ENCODE measurements at places on chromosomes 7 and 10.
A peak's percentile ranks its signal among the peaks of the same experiment; 100 is the strongest.

- no peak for DNase-seq
These were observed 30.0 kb upstream of the MYH16 start for GRCh38 chr7:99242682-99243081.

- peak; percentile 82 for DNase-seq
These were observed 41.9 kb upstream of the SYPL1 start for GRCh38 chr7:106153891-106154449.

DNA sequence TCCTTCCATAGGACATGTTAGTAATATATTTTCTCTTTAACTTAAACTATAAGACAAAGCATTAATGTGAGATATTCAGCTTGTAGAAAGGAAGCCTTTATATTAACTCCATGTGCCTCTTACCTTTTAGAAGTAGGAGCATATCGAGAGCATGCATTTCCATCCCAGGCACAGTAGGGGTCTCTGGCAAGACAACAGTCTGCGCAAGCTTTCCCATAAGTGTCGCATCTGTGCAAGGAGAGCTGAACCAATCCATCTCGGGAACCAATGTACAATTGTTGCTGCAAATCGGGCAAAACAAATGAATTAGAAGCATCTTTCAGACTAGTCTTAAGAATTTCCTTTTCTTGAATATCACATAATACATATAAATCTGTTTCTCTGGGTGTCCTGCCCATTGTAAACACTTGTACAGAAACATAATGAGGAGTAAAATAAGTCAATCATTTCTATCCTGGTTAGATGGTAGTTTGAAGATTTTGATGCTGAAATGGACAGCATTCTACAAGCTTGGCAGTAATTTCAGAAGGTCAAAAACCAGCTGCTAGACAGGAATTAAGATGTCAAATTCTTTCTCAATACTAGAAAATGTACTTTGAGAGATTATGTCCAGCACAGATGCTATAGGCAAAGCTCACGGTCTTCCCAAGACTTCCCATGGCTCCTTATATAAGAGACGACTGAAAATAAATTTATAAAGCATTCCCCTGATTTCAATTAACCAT, 171.8 kb downstream of the SEMA3D start:
- no peak for DNase-seq

GRCh38 chr7:42627101-42627500, 284.8 kb downstream of the C7orf25 start:
- no peak for DNase-seq

GRCh38 chr7:22944022-22944421, 69.9 kb downstream of the HYCC1 start:
- DNase-seq, result peak; percentile 57

GRCh38 chr10:6995341-6995740, 415.3 kb upstream of the PRKCQ start:
- no peak for DNase-seq

DNA sequence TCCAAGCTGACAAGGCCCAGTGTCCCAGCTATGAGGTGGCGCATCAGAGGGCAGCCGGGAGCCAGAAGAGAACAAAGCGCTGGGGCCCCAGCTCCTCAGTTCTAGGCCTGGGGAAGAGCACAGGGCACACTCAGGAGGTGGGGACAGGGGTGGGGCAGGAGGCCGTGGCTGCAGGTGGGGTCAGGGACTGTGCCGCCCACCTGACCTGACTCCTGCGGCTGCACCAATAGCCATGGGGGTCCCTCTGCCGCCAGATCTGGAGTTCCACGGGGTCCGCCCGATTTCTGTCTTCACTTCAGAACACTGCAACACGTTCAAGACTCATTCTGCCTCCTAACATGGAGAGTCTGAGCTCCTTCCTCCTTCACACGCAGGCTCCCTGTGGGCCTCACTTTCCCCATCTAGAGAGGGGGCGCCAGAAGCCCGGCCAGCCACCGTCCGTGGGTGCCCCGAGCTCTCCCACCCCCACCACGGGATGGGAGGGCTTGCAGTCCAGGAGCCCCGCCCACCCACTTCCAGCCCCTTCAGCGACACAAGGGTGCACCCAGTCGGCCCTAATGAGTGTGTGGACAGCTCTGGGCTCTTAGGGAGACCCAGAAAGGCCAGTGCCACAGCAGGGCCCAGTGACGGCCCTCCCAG, 278.3 kb downstream of the MAD1L1 start:
- no peak for DNase-seq

- no peak for DNase-seq
These were observed 14.0 kb downstream of the SLC39A12 start for GRCh38 chr10:17965649-17966235.

DNA sequence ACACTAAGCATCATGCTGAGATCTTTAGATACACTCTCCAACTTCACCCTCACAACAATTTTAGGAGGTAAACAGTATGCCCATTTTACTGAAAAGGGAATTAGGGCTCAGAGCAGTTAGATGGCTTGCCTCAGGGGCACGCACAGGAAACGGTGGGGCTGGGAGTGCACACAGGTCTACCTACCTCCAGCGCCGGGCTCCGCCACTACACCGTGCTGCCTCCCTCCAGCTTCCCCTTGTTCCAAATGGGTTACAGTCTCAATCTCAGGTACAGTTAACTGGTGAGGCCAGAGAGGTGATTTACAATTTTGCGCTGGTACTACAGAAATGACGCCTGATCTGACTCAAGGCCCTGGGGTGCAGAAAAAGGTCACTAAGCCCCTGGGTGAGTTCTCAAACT, 142.0 kb downstream of the NOC3L start:
- no peak for DNase-seq

DNA sequence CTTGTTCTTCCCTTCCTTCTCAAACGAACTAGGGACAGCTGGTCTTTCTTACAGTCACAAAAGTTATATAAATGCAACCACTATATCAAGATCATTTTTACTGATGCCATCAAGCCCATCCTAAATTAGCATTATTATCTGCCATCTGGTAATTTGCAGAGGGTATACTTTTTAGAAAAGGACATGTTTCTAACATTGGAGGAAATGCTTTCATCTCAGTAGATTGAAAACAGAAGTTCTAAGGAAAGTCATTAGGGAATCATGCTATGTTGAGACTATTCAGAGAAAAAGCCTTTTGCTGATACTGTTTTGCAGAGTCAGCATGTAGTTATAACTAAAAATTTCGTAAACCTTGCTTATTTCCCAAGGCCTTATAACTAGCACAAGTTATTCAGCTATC, 146.7 kb downstream of the WNT2 start:
- no peak for DNase-seq

- DNase-seq, result no peak
These were observed 107.4 kb upstream of the KLF14 start for GRCh38 chr7:130841416-130841815.

DNA sequence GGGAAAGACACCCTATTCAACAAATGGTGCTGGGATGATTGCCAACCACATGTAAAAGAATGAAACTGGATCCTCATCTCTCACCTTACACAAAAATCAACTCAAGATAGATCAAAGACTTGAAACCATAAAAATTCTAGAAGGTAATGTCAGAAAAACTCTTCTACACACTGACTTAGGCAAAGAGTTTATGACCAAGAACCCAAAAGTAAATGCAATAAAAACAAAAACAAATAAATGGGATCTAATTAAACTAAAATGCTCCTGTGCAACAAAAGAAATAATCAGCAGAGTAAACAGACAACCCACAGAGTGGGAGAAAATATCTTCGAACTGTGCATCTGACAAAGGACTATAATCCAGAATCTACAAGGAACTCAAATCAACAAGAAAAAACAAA, 504.2 kb upstream of the MBL2 start:
- DNase-seq, result no peak

GRCh38 chr10:128566361-128566968, 440.2 kb upstream of the MKI67 start:
- DNase-seq, result no peak

GRCh38 chr7:112186300-112186699, 19.9 kb downstream of the DOCK4 start:
- peak; percentile 33 for DNase-seq

DNA sequence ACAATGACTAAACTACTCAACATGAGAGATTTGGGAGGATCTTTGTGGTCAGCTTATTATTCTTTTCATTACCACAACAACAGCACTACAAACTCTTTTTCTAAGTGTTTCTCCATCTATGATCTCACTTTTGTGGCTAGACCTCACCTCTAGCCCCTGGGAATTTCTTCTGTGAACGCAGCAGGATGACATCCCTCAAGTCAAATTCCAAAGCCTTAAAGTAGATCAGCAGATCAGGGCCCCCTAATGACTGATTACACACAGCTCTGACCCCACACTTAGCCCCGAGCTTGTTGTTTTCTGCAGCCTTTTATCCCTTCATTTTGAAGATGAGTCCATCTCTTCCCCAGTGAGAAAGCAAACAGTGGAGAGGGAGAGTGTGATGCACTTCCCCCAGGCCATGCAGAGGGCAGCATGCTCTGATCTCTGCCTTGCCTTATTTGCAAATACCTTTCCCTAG, 27.3 kb downstream of the TFAM start:
- DNase-seq, result no peak

DNA sequence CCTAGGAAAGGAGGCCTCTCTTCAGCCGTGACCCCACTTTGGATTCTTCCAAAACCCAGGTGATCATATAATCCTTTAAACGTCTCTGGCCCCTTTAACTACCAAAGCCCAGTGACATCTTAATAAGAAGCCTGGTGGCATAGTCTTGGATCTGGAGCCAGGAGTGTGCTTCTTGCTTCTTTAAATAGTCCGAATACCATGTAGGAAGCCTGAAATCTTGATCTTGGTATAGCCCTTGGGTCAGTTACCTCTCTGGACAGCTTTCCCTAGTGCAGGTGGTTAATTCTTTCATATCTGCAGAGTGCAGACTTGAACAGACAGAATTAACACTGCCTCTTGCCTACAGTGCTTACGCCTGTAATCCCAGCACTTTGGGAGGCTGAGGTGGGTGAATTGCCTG, 138.6 kb upstream of the EFCAB10 start:
- no peak for DNase-seq

DNA sequence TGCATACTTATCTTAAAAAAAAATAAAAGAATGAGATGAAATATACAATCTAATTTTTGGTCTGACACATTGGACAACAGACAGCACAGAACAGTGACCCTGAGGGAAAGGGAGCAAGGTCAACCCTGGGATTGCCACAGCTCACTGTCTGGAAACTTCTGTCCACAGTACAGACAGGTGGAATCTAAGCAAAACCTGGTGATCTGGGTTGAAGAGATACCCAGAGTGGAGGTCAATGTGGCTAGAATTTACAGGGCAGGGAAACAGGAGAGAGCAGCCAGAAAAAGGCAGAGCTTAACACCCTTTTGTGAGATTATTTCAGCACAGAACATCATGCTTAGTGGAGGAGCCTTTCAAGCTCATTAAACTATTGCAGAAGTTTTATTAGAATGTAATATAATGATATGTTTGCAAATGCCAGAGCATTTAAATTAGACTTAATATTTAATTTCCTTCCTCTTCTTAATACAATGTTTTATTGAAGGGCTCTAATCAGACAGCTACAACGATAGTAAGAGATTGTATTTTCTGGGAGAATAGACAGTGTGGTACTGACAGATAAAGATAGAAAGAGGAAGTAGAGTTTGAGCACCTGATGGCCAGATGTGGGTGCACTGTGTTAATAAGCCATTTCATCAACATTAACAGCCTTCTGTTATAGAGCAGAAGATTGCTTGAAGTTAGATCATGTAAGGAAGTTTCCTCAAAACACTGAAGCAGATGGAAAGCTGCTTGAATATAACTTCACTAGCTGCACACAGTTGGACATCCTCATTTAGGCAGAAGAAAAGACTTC, 309.4 kb downstream of the HGF start:
- no peak for DNase-seq

GRCh38 chr10:106830471-106830870, 334.0 kb downstream of the SORCS1 start:
- no peak for DNase-seq

GRCh38 chr10:113252650-113253618, 299.9 kb upstream of the HABP2 start:
- no peak for DNase-seq

- no peak for DNase-seq
These were observed 93.3 kb downstream of the HYCC1 start for GRCh38 chr7:22920672-22921071.

DNA sequence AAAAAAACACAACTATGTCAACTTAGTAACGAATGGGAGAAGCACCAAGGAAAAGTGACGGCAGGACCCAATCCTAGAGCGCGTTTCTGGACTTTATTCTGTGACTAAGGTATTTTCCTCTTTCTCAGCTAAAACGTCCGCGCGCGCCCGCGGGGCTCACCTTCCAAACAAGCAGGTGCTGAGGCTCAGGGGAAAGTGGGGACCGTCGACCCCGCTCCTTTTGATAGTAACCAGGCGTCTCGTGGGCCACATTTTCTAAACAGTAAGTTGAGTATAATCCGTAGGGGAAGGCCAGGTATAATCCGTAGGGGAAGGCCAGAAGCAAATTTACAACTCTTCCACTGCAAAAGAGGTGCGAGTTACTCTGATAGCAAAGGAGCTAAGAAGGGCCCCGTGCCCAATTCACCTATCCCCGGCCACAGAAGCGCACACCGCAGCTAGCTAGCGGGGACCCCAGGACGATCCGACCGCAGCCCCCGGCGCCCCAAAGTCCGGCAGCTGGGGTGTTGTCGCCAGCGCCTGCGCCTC, 743 bp downstream of the MKI67 start:
- no peak for DNase-seq

DNA sequence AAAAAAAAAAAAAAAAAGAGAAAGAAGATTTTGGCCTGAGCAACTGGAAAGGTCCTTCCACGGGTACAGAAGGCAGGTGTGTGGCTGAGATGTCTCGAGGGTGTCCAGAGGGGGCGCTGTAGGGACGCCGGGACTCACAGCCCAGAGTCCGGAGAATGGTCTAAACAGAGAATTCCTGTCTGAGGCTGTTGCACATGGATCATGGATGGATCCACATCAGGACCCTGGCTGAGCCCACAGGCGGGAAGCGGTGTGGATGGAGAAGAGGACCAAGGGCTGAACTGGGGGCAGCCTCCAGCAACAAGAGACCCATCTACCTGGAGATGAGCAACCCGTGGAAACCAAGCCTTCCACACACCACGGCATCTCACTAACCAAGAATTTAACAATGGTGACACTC, 55.0 kb downstream of the PKD1L1 start:
- DNase-seq, result peak; percentile 13

DNA sequence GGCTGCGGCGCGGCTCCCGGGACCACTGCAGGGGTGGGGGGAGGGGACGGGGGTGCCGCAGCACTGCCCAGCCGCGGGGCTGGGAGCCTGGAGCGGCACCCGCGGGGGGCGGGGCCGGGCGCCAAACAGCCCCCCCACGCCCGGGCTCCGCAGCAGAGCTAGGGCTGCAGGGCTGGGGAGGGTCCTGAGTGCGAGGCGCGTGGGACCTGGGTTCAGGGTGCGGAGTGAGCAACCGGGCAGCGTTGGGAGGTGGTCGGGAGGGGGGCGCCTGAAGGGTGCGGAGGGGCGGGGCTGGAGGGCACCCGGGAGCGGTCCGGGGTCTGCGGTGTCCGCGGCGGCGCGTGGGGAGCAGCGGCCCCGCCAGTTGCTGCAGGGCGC, 528 bp downstream of the CAMK2G start:
- no peak for DNase-seq

DNA sequence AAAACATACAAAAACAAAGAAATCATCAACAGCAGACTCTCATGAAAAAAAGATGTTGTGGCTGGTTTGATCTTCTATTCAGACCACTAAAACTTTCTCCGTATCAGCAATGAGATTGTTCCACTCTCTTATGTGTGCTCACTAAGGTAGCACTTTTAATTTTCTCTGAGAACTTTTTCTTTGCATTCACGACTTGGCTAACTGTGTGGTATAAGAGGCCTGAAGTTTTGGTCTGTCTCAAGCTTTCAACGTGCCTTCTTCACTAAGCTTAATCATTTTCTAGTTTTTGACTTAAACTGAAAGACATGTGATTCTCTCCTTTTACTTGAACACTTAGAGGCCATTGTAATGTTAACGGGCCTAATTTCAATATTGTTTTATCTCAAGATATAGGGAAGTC, 1231.6 kb downstream of the SORCS3 start:
- no peak for DNase-seq

All from lung microvascular endothelial cell (primary cell).